ENCODE measurements at places on chromosomes 4 and X.

GRCh38 chrX:69154051-69154450, 11.2 kb downstream of the PJA1 start:
- DNase-seq = no peak

- no peak for DNase-seq
These were observed 63.1 kb downstream of the SLC10A7 start for GRCh38 chr4:146458594-146458993.

DNA sequence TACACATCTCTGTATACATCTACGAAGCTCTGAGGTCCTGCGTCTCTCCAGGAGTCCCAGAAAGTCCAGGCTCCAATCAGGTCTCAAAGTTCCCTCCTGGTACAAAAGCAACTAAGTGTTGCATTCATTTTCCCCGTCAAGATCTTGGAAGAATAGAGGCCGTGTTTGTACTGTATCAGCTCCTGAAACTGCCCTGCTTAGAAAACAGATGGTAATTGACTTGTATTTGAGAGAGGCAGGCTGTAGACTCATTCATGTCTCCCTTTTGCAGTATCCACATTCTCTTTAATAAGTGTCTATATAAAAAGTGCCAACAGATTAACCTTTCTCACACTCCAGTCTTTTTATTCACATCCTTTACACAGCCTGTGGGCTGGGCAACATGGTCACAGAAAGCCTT, 91.7 kb downstream of the HPGD start:
- DNase-seq = no peak

DNA sequence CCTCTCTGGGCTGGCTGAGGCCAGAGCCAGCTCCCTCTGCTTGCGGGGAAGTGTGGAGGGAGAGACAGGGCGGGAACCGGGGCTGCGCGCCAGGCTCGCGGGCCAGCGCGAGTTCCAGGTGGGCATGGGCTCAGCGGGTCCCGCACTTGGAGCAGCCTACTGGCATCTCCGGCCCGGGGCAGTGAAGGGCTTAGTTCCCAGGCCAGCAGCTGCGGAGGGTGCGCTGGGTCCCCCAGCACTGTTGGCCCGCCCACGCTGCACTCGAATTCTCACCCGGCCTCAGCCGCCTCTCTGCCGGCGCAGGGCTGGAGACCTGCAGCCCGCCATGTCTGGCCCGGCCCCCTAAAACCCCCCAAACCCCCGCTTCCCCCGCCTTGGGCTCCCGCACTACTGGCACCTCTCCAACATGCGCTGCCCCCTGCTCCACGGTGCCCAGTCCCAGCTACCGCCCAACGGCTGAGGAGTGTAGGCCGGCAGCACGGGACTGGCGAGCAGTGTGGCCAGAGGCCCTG, 33.8 kb upstream of the FAT4 start:
- DNase-seq = no peak

DNA sequence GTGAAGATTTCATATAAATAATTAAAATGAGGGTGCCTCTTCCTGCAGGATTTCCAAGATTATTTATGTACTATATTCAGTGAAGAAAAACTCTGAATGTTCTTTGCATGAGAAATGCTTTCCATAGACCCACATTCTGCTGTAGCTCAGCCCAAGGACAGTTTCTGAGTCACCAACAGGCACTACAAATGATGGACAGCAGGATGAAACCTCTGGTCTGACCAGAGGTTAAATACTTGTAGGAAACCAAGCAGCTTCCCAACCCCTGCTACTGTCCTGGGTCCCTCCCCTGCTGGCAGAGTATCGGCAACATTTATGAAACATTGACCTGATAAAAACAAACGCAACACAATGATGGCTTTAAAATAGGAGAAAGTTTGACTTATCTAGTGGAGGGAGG, 73.1 kb downstream of the CXXC4 start:
- peak; percentile 0 for DNase-seq

DNA sequence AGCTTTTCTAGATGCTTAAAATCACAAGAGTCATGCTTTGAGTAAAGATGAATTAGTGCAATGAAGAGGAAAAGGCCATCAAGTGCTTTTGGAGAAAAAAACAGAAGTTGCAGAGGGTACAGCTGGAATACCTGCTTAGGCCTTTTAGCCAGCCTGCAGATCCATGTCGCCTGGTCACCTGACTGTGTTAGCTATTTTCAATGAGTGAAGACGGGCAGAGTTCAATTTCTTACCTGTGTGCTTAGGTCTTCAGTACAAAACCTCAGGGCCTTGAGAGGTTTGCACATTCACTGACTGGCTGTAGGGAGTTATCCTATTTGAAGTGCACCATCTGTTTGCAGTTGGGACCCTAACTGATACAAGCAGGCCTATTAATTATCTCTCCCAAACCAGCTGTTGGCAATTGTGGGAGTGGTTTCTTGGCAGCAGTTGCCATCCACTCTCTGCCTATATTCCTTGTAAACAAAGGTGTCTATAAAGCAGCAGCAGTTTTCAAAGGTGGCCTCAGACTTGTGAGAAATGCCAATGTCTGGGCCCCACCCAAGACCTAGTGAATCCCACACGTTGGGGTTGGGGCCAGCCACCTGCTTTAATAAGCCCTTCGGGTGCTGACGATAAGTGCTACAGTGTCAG, 16.3 kb upstream of the FAT1 start:
- no peak for DNase-seq

DNA sequence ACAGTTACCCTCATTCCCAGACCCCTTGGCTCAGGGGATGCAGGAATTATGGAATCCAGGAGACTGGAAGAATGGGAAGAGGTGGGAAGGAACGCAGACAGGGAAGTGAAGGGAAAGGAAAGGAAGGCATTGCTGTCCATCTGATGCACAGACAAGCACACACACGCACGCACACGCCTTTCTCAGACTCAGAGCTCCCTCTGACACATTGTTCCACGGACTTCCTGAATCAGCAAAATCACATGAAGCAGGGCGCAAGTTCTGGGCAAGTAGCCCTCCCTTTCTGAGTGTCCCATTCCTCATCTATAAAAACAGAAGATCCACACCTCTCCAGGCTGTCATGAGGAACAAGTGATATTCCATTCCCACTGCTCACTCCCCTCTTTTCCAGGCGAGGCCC, 13.2 kb downstream of the IQSEC2 start:
- no peak for DNase-seq

GRCh38 chr4:6182376-6183280, 17.7 kb downstream of the JAKMIP1 start:
- no peak for DNase-seq

- no peak for DNase-seq
These were observed 74.3 kb upstream of the IQCM start for GRCh38 chr4:149889991-149890390.

DNA sequence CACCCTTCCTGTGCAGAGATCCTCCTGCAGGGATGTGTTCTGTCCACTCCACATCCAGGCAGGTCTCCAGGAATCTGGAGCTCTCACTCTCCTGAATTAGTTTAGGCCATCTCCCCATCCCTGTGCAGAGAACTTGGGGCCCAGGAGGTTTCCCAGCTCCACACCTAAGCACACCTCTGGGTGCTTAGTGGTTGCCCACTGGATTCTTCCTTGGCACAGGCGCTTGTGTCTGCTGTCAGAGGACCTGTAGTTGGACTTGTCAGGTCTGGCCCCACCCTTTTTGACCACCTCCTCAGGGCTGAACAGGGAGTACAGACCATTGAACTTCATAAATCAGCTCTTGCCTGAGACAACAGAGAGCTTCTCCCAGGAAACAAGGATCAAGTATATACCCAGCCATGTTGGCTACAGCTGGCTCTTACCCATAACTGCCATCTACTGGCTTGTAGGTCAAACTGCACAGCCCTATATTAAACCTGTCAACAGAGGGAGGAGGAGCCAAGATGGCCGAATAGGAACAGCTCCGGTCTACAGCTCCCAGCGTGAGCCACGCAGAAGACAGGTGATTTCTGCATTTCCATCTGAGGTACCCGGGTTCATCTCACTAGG, 275.5 kb downstream of the PPARGC1A start:
- peak; percentile 29 for DNase-seq

- DNase-seq = peak; percentile 55
These were observed 61.2 kb downstream of the HMGB2 start for GRCh38 chr4:173272996-173273395.

Measured in ELR (cell line).